ENCODE measurements at places on chromosomes 4 and X. TPM values are rescaled to one million over a fixed set of nuclear protein-coding genes. Genes with fewer than 3 reads are reported as not detected.

- H3K4me3 ChIP-seq: no peak overlapping the region
- DNase-seq: no peak
- no peaks in the 10 kb centered on the region for H3K36me3 ChIP-seq
- H3K4me1 ChIP-seq: no peaks in the 10 kb centered on the region
Measured at GRCh38 chr4:8320386-8320750, 50.8 kb downstream of the HTRA3 start.

The USP11 gene
- total RNA-seq: 7.9 TPM

The GRIA2 gene
- total RNA-seq: not detected

DNA sequence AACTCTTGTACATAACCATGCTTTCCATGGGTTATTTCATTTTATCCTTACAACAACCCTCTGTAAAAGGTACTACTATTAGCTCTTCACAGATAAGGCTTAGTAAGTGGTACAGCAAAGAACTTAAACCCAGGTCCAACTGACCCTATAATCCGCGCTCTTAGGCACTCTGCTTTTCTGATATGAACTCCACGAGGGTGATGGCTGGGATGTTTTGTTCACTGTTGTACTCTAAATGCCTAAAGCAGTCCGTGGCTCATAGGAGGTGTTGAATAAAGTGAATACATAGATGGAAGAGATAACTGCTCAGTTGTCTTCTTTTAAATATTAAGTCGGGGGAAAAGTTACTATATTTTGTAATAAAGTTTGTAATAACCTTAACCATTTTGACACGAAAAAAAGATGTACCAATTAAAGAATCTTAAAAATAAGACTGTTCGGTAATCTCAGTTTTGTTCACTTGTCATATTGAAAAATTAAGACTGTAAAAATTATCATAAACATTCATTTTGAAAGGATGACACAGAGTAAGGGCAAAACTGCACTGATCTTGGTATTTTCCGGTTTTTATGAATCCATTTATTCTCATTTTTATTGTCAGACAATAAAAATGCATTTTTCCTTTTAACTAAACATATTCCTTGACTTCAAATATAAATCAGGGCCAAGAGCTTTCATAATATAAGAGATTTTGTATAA lies 166.5 kb downstream of the FBXW7 start:
- no peaks in the 10 kb centered on the region for H3K27me3 ChIP-seq
- no peak for DNase-seq
- no peaks in the 10 kb centered on the region for H3K4me1 ChIP-seq
- H3K27ac ChIP-seq: no peak overlapping the region

- DNase-seq: no peak
- H3K4me1 ChIP-seq: no peaks in the 10 kb centered on the region
- no peaks in the 10 kb centered on the region for H3K36me3 ChIP-seq
Measured at GRCh38 chrX:130186651-130187050, 14.9 kb downstream of the RAB33A start.

The CFAP47 gene
- 0.24 TPM for total RNA-seq

The PRR32 gene
- not detected for total RNA-seq

The CETN2 gene
- total RNA-seq: 10.9 TPM

DNA sequence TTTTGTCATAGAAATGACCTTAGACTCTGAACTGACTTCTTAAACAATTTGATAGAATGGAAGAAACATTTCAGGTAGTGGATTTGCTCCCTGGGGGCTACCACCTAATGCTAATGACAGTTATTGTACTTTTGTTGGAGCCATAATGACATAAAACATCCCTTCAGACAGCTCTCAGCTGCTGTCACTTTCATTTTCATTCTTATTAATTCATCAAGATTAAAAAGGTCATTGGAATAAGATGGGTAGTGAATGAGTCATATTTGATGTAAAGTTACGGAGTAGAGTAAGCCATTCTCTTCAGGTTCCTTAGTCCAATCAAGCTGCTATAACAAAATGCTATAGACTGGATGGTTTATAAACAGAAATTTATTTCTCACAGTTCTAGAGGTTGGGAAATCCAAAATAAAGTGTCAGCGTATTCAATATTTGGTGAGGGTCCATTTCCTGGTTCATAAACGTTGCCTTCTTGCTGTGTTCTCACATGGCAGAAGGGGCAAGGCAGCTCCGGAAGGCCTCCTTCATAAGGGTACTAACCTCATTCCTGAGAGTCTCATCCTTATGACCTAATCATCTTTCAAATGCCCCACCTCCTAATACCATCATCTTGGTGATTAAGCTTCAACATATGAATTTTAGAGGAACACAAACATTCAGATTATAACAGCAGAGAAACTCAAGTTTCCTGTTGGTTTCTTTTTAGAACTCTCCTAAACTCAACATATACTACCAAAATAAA lies 268.5 kb downstream of the ARAP2 start:
- no peaks in the 10 kb centered on the region for H3K27me3 ChIP-seq
- no peaks in the 10 kb centered on the region for H3K4me1 ChIP-seq
- no peak overlapping the region for H3K27ac ChIP-seq
- no peak for DNase-seq

- H3K27ac ChIP-seq: no peak overlapping the region
- peaks cover 3% of the 10 kb centered on the region for H3K27me3 ChIP-seq
- H3K4me3 ChIP-seq: no peak overlapping the region
- no peaks in the 10 kb centered on the region for H3K4me1 ChIP-seq
- no peak for DNase-seq
Measured at GRCh38 chrX:15344106-15344505, 8.8 kb upstream of the PIGA start.

- no peaks in the 10 kb centered on the region for H3K4me1 ChIP-seq
- no peak overlapping the region for H3K27ac ChIP-seq
- H3K27me3 ChIP-seq: no peaks in the 10 kb centered on the region
- no peak for DNase-seq
Measured at GRCh38 chr4:175622887-175623286, 189.2 kb downstream of the GPM6A start.

DNA sequence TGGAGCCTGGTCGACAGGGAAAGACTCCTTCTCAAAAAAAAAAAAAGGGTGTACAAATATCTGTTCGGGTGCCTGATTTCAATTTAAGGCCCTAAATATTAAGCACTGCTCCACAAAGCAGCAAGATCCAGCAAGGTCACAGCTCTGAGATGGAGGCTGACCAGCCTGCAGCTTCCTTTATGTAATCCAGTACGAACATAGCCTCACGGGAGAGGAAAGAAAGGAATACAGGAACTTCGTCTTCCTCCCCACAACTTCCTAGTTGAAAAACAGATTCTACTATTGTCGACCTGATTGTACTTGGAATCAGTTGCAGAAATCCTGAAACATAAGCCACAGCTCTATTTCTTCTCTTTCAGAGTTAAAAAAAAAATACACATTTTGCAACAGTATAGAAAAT lies 53.5 kb upstream of the TBC1D9 start:
- H3K27me3 ChIP-seq: no peaks in the 10 kb centered on the region
- H3K36me3 ChIP-seq: no peaks in the 10 kb centered on the region
- H3K27ac ChIP-seq: no peak overlapping the region
- H3K4me1 ChIP-seq: no peaks in the 10 kb centered on the region
- no peak for DNase-seq
- H3K4me3 ChIP-seq: no peak overlapping the region

DNA sequence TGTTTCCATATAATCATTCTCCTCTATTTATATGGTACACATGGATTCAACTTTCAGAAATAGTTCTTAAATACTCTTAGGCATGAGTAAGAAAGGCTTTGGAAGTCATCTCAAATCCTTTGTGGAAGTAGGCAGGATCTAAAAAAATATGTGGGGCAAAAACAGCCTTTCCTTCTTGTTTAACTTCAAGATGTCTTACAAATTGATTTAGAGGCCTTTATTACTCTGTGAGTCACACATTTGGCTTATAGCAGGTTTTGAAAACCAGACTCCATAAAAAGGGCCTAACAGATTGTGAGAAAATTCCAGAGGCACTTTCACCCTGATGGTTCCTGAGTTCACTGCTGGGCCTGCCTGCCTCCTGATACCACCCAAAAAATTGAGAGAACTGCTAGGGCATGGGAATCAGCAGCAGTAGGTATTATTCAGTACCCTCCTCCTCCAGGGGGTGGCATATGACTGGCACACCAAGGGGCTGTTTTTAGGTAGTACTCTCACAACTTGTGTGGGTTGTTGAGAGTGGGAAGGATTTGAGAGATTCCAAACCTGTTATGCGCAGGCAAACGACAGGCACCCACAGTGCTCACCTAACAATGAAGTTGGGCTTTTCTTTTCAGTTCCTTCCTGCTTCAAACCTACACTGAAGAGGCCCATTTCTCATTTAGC lies 162.7 kb upstream of the MBNL3 start:
- no peak for DNase-seq
- no peak overlapping the region for H3K4me3 ChIP-seq
- H3K27me3 ChIP-seq: peaks cover 3% of the 10 kb centered on the region

- no peaks in the 10 kb centered on the region for H3K4me1 ChIP-seq
- no peak overlapping the region for H3K27ac ChIP-seq
- no peaks in the 10 kb centered on the region for H3K36me3 ChIP-seq
- no peak overlapping the region for H3K4me3 ChIP-seq
- no peaks in the 10 kb centered on the region for H3K27me3 ChIP-seq
- no peak for DNase-seq
Measured at GRCh38 chr4:185853841-185854240, 41.8 kb upstream of the SORBS2 start.

DNA sequence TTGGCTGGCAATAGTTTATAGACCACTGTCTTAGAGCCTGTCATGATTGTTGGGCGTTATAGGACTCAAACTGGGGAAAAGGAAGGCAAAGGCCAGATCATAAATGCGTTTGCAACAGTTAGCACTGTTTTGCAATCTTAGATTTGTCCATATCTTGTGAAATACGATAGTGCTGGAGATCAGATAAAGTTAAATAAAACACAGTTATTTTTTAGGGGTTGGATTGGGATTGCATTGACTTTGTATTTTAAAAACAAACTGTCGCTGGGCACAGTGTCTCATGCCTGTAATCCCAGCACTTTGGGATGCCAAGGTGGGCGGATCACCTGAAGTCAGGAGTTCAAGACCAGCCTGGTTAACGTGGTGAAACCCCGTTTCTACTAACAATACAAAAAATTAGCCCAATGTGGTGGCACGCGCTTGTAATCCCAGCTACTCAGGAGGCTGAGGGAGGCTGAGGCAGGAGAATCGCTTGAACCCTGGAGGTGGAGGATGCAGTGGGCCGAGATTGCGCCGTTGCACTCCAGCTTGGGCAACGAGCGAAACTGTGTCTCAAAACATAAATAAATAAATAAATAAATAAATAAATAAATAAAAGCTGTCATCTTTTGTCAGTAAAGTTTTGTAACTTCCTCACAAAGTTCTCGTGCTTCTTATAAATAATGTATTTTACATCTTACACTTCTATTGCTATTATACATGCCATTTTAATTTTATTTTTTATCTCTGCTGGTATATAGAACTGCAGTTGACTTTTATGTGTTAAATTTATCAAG lies 117.2 kb downstream of the KDM6A start:
- DNase-seq: peak; percentile 66
- H3K27ac ChIP-seq: no peak overlapping the region
- no peak overlapping the region for H3K4me3 ChIP-seq
- no peaks in the 10 kb centered on the region for H3K4me1 ChIP-seq

GRCh38 chr4:165505958-165506837 lies 127.4 kb downstream of the CPE start:
- no peaks in the 10 kb centered on the region for H3K27me3 ChIP-seq
- H3K4me3 ChIP-seq: no peak overlapping the region
- no peak overlapping the region for H3K27ac ChIP-seq
- H3K4me1 ChIP-seq: no peaks in the 10 kb centered on the region

The GPRASP1 gene
- total RNA-seq: 0.61 TPM

The LINC00632 gene
- 1.5 TPM for total RNA-seq

DNA sequence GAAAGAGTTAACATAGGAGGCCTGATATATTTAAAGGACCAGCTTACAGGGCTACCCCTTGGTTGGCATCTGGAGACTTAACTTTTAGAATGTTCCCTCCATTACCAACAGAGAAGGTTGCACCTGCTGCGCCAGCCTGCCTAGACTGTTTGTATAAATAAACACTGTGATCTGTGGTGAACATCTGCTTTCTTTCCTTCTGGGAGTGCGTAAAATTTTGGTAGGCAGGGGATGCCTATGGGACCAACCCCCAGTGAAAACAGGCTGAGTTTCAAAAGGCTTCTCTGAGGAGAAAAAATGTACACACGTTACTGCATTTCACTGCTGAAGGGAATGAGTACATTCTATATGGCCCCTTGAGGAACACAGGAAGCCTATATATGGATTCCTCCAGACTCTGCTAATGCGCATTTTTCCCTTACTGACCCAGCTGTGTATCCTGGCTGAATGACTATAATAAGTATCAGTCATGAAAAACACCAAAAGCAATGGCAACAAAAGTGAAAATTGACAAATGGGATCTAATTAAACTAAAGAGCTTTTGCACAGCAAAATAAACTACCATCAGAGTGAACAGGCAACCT lies 13.8 kb downstream of the CENPC start:
- no peaks in the 10 kb centered on the region for H3K4me1 ChIP-seq
- H3K36me3 ChIP-seq: peaks cover 25% of the 10 kb centered on the region
- H3K27me3 ChIP-seq: no peaks in the 10 kb centered on the region
- no peak overlapping the region for H3K27ac ChIP-seq
- no peak overlapping the region for H3K4me3 ChIP-seq

DNA sequence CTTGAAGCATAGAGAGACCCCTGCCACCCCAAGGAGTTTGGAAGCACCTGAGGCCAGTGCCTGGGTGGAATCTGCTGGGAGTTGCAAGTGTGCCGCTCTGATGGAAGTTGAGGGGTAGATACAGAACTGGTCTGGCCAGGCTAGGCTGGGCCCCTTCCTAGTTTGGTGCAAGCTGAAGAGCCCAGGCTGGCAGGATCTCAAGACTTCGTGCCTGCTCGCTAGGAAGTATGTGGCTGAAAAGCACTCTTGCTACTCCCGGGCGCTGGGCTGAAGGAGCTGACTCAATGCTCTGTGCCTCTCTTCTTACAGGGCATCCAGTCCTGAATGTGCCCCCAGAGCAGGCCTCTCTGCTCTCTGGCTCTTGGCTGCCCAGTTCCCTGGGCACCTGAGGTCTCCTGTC lies 51.7 kb upstream of the PJA1 start:
- H3K4me3 ChIP-seq: no peak overlapping the region
- peaks cover 2% of the 10 kb centered on the region for H3K27me3 ChIP-seq
- DNase-seq: no peak

The WDR17 gene
- total RNA-seq: 0.25 TPM

DNA sequence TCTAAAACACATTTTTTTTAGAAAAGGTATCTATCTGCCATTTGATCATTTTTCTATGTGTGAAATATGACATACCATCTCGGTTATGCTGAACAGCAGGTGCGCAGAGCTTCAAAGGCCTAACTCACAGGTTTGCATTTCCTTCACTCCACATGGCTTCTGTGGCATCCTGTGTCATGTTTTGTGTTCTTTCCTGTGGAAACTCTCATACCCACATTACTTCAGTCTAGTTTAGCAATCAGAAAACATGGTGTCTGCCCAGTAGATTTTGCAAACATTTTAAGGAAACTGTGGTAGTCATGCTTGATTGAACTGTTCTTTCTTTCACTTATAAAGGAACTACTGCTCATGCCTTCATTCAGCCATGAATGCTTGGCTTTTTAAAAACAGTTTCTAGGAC lies 11.3 kb upstream of the ARAP2 start:
- no peak overlapping the region for H3K27ac ChIP-seq
- H3K36me3 ChIP-seq: no peaks in the 10 kb centered on the region
- H3K27me3 ChIP-seq: no peaks in the 10 kb centered on the region
- no peak overlapping the region for H3K4me3 ChIP-seq
- no peak for DNase-seq

- no peaks in the 10 kb centered on the region for H3K4me1 ChIP-seq
- DNase-seq: no peak
- H3K27me3 ChIP-seq: no peaks in the 10 kb centered on the region
- H3K36me3 ChIP-seq: no peaks in the 10 kb centered on the region
- no peak overlapping the region for H3K4me3 ChIP-seq
- H3K27ac ChIP-seq: no peak overlapping the region
Measured at GRCh38 chr4:156628858-156629257, 342.7 kb downstream of the PDGFC start.

- H3K4me1 ChIP-seq: no peaks in the 10 kb centered on the region
- no peaks in the 10 kb centered on the region for H3K36me3 ChIP-seq
- H3K27ac ChIP-seq: no peak overlapping the region
- H3K27me3 ChIP-seq: no peaks in the 10 kb centered on the region
Measured at GRCh38 chr4:112007391-112007790, 137.9 kb upstream of the FAM241A start.

The ETDA gene
- total RNA-seq: not detected

Measured in right lobe of liver (tissue), 6 donors.